NCI-H1417 treated with DMSO at 0.1 percent for 48 hours (cell line): ENCODE measurements at places on chromosomes 3 and 15.

DNA sequence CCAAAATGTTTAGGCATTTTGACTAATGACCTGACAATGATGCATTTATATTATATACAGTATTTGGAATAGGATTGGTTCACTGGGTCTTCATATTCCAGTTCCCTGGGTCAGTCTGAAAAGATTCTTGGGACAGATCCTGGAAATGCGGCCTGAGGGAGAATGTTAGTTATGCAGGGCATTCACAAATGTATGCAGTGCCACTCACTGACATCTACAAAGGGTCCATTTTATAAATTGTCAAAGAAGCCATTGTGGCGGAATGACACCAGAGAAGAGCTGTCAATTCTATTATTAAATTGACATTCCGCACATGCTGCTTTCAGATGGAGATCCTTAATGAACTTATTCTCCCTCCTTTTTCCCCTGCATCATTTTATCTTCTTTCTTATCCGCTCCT lies 176.6 kb downstream of the VGLL3 start:
- no peak for DNase-seq

- peak; percentile 67 for DNase-seq
Observed at GRCh38 chr3:192514754-192515663, 212.3 kb downstream of the FGF12 start.

- no peak for DNase-seq
Observed at GRCh38 chr15:60898896-60899295, 330.2 kb downstream of the RORA start.

- DNase-seq, result no peak
Observed at GRCh38 chr3:45988804-45989203, 6.8 kb downstream of the FYCO1 start.

DNA sequence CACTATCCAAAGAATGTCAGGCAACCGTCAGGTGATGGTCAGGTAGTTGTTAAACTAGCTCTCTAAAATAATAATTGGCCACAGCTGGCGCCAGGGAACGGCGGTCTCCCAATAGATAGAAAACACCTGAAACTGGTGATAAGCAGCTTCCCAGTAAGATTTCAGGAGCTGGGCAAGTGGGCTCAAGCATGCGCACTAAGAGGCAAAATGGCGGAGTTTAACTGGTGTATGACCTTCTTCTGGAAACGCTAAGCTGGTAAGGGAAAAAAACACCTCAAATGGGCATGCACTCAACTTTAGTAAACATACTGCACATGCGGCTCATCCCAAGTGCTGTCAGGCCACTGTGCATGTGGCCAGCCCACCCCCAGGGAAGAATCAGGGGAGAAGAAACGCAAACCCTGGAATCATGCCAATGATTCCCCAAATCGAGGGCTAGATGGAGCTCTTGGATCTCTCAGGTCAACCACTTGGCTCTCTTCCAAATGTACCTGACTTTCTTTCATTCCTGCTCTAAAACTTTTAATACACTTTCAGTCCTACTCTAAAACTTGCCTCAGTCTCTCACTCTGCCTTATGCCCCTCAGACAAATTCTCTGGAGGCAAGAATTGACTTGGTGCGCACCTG lies 195.0 kb downstream of the ZNF621 start:
- no peak for DNase-seq

DNA sequence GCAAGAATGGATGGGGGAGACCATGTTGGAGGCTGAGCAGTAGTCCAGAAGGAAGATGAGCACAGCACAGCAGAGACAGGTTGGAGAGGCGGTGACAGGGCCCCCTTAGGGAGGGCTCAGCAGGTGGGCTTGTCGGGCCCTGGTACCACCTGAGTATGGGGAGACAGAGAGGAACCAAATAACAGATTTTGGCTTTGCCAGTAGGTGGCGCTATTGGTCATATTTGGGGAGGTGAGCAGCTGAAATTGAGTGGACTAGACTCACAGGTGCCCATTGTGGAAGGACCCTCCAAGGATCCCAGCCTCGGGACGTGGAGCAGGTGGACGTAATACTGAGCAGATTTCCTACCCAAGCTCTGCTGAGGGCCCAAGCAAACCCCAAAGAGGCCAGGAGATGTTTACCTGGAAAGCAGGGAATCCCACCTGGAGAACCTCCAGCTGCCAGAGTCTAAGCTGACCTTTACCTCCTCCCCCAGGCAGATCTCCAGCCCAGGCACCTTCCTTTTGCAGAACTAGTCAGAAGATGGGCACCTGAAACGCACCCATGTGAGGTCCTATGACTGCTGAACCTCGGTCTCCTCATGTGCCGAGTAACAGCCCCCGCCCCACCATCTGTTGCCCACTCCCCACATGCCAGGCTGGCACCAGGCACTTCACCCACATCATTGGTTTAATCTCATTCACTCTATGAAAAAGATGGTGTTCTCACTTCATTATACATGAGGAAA lies 24.6 kb upstream of the CORO2B start:
- peak; percentile 26 for DNase-seq

DNA sequence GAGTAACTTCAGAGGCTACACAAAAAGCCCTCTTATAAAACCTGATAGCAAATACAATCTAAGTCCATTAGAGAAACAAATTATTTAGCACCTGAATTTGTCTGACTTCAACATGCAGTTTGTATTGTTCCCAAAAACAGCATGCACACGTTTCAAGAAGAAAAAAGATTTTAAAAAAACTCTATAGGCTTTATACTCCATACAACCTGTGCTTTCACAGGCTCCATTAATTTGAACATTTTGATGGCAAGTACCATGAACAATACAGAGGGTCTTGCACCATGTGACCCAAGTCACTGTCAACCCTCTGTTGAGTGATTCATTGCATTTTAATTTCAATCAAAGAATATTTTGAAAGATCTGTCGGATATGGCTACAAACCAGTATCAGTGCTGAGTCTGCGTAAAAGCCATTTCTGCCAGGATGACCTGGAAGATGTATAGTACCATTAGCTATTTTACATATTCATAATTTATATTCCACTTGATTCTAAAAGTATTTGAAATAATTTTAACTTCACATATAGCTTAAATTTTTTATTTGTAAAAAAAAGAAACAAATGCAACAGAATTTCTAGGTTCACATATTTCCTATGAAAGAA lies 13.2 kb downstream of the ANXA2 start:
- DNase-seq, result no peak

- DNase-seq, result no peak
Observed at GRCh38 chr3:48493203-48493501, 10.8 kb downstream of the SHISA5 start.
